ENCODE measurements at places on chromosomes 1 and 21. TPM values are rescaled to one million over a fixed set of nuclear protein-coding genes. Genes with fewer than 3 reads are reported as not detected.
A peak's percentile ranks its signal among the peaks of the same experiment; 100 is the strongest.

The GBP3 gene
- total RNA-seq = 7.6 TPM

- no peak for ATAC-seq
- H3K27me3 ChIP-seq = no peaks in the 10 kb centered on the region
- H3K4me1 ChIP-seq = peaks cover 30% of the 10 kb centered on the region
- no peak overlapping the region for H3K4me3 ChIP-seq
- no peak overlapping the region for H3K27ac ChIP-seq
Measured at GRCh38 chr1:172401477-172401876, 19.0 kb upstream of the C1orf105 start.

The PPP1R15B gene
- total RNA-seq = 71.6 TPM

DNA sequence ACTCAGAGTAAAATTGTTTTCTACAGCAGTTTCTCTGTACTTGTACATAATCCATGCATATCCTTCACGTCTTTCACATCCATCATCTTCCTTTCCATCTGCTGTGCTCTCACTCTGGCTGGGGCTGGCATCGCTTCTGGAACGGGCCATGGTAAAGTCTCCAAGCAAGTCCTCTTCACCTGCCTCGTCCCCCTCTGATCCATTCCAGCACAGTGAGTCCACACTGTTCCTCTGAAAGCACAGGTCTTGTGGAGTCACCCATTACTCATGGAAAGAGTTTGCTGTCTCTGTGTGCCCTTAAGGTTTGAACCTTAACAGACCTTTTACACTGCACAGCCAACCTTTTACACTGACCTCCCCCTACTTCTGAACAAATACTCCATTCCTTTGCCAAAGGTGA, 313.6 kb downstream of the ASTN1 start:
- H3K27ac ChIP-seq = no peak overlapping the region
- H3K36me3 ChIP-seq = no peaks in the 10 kb centered on the region
- no peak overlapping the region for H3K4me3 ChIP-seq
- no peak for ATAC-seq

- no peak overlapping the region for H3K4me3 ChIP-seq
- H3K4me1 ChIP-seq = no peaks in the 10 kb centered on the region
- H3K36me3 ChIP-seq = no peaks in the 10 kb centered on the region
- no peak for ATAC-seq
- H3K27ac ChIP-seq = no peak overlapping the region
- peaks cover 10% of the 10 kb centered on the region for H3K27me3 ChIP-seq
Measured at GRCh38 chr1:232351335-232351734, 278.6 kb downstream of the SIPA1L2 start.

DNA sequence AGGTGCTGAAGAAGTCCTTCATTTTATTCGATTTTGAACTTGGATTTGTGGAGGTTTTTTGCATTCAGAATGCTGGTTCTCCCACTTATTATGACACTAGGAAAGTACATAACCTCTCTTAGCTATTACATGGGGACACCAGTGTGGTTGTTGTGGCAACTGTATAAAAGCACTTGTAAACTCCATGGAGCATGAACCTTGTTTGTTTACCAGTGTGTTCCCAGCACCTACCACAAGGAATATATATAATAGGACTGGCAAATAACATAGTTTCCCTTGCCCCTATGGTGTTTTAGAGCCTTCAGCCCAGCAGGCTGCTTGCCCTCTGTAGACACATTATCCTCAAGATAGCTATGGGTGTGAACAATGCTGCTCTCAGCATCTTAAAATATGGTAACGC, 43.1 kb downstream of the RASSF5 start:
- peaks cover 30% of the 10 kb centered on the region for H3K4me1 ChIP-seq
- no peak for ATAC-seq
- H3K27me3 ChIP-seq = no peaks in the 10 kb centered on the region

The ANKRD35 gene
- 0.56 TPM for total RNA-seq

DNA sequence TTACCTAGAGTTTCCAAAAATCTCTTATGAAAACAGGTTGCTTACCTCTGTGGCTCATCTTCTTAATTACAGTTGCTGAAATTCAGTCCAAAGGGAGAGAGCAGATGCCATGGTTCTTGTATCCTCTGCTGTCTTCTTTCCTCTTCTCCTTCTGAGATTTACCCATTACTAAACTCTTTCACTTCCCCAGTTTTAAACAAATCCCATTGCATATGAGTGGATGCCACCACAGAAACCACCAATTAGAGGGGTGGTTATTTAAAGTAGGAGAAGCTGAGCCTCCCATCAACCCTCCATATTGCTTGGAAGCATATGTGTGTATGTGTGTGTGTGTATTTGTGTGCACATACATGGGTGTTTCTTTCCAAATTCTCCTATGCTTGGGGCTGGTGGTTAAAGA, 128.5 kb upstream of the KCNK1 start:
- H3K27me3 ChIP-seq = peaks cover 21% of the 10 kb centered on the region
- H3K36me3 ChIP-seq = no peaks in the 10 kb centered on the region
- no peak overlapping the region for H3K4me3 ChIP-seq
- H3K27ac ChIP-seq = no peak overlapping the region
- no peaks in the 10 kb centered on the region for H3K4me1 ChIP-seq

DNA sequence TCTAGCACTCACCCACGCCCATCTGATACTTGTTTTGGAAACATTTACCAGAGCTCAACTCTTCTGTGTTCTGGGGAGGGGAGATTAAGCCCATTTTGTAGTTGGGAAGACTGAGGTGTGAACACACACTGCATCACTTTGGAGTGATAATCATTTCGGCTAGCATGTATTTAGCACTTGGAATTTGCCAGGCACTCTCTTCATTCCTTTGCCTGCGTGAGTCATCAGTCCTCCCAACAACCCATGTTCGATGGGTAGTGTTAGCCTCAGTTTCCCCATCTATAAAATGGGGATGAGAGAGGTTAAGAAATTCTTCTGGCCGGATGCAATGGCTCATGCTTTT, 182.8 kb upstream of the TMEM51 start:
- H3K4me3 ChIP-seq = no peak overlapping the region
- H3K36me3 ChIP-seq = no peaks in the 10 kb centered on the region
- no peak overlapping the region for H3K27ac ChIP-seq

DNA sequence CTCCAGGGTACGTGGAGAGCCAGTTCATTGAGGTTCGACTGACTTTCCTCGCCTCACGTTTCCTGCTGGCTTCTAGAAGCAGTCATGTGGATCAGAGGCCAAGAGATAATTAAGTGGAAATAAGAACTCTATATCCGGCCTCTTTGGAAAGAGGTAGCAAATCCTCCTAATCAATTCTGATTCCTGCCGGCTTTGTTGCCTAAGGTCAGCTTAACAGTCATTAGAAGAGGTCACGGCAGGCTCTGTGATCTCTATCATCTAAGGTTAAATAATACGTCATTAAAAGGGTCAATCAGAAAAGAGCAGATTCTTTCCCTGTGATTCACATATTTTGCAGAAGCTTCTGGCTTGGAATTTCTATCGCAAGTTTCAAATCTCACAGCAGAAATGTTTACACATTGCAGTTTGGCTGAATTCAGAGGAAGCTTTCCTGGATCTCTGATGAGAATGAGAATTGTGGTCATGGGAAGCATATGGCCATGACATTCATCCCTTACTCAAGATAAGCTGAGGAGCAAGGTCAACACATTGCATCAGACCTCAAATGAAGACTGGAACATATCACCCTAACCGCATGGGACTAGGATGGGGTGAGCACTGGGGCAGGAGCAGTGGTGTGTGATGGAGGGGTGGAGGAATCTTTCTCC, 189.4 kb downstream of the PBX1 start:
- no peaks in the 10 kb centered on the region for H3K4me1 ChIP-seq
- no peak for ATAC-seq
- H3K4me3 ChIP-seq = no peak overlapping the region
- no peak overlapping the region for H3K27ac ChIP-seq
- no peaks in the 10 kb centered on the region for H3K36me3 ChIP-seq

DNA sequence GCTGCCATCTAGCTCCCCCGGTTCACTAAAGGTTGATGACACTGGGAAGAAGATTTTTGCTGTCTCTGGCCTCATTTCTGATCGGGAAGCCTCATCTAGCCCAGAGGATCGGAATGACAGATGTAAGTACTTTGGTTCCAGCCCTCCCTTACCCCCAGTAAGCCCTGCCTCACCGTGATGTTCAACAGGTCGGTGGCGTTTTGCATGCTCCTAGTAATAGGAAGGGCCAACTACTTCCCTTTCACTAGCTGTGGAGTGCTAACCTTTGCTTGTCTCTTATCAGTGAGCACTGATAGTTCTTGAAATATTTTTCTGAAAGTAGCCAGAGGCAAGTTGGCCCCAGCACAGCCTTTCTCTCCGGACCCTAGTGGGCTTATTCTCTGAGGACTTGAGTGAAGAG, 7.5 kb downstream of the RNF220 start:
- H3K4me1 ChIP-seq = no peaks in the 10 kb centered on the region
- H3K4me3 ChIP-seq = no peak overlapping the region
- peaks cover 23% of the 10 kb centered on the region for H3K27me3 ChIP-seq
- H3K27ac ChIP-seq = no peak overlapping the region
- H3K36me3 ChIP-seq = peaks cover 10% of the 10 kb centered on the region

- ATAC-seq = no peak
- H3K27ac ChIP-seq = no peak overlapping the region
- no peak overlapping the region for H3K4me3 ChIP-seq
- H3K27me3 ChIP-seq = no peaks in the 10 kb centered on the region
- no peaks in the 10 kb centered on the region for H3K4me1 ChIP-seq
Measured at GRCh38 chr1:112563341-112563740, 54.6 kb downstream of the WNT2B start.

The ZBTB17 gene
- total RNA-seq = 62.0 TPM

DNA sequence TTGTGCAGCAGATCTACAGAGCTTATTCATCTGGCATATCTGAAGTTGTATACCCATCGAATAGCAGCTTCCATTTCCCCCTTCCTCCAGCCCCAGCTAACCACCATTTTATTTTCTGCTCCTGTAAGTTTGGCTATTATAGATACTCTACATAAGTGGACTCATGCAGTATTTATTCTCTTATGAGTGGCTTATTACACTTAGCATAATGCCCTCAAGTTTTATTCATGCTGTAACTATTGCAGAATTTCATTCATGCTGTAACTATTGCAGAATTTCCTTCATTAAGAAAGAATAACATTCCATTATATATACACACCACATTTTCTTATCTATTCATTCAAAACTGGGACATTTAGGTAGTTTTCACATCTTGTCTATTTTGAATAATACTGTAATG, 30.5 kb upstream of the IFI16 start:
- no peak overlapping the region for H3K4me3 ChIP-seq
- peak overlapping the region; percentile 47 for H3K27ac ChIP-seq
- H3K36me3 ChIP-seq = peaks cover 66% of the 10 kb centered on the region
- no peak for ATAC-seq
- H3K27me3 ChIP-seq = no peaks in the 10 kb centered on the region
- H3K4me1 ChIP-seq = peaks cover 8% of the 10 kb centered on the region

GRCh38 chr1:243713470-243714186, 136.4 kb downstream of the AKT3 start:
- no peak for ATAC-seq
- no peaks in the 10 kb centered on the region for H3K36me3 ChIP-seq
- H3K4me3 ChIP-seq = no peak overlapping the region
- H3K4me1 ChIP-seq = peaks cover 14% of the 10 kb centered on the region
- H3K27me3 ChIP-seq = no peaks in the 10 kb centered on the region
- H3K27ac ChIP-seq = no peak overlapping the region

DNA sequence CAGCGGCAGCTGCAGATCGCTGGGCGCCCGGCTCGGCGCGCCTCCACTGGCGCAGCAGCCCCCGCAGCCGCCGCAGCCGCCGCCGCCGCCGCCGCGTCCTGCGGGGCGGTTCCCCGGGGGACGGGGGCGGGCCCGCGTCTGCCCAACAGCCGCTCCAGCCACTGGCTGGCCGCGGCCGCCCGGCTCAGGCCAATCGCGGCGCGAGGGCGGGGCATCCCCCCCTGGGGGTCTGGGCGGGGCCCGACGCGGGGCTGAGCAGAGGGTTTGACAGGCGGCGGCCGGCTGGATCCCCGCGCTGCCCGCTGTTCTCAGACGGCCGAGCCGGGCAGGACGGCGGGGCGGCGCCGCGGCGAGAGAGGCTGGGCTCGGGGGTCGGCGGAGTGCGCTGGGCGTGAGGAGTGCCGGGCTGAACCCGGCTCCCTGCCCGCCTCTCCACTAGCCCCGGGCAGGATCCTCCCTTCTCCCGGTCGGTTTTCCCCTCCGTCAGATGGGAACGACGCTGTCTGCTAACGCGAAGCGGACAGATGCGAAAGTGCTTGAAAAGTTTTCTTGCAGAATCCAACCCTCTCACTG, at the start of gene GLIS1:
GLIS1 (minus strand) TSS at position 56 of the 573 bp plus-strand sequence. CDS start 1,100 bp downstream, outside the sequence.
- no peaks in the 10 kb centered on the region for H3K4me1 ChIP-seq
- H3K36me3 ChIP-seq = no peaks in the 10 kb centered on the region
- H3K27me3 ChIP-seq = peaks cover 34% of the 10 kb centered on the region
- ATAC-seq = peak; percentile 92

- H3K4me3 ChIP-seq = no peak overlapping the region
- ATAC-seq = peak; percentile 92
- no peaks in the 10 kb centered on the region for H3K4me1 ChIP-seq
- H3K27ac ChIP-seq = no peak overlapping the region
Measured at GRCh38 chr1:221961532-221962292, 219.8 kb upstream of the DUSP10 start.

The HP1BP3 gene
- total RNA-seq = 223 TPM

GRCh38 chr1:171566467-171566866, 55.6 kb upstream of the MYOCOS start:
- H3K27me3 ChIP-seq = no peaks in the 10 kb centered on the region
- H3K4me3 ChIP-seq = no peak overlapping the region
- no peak overlapping the region for H3K27ac ChIP-seq
- no peaks in the 10 kb centered on the region for H3K4me1 ChIP-seq

The ATP1A2 gene
- total RNA-seq = not detected

The XCL2 gene
- not detected for total RNA-seq

The SCYL3 gene
- 16.4 TPM for total RNA-seq

The TMEM51 gene
- total RNA-seq = not detected

GRCh38 chr21:27406300-27407009, 439.6 kb upstream of the ADAMTS5 start:
- no peaks in the 10 kb centered on the region for H3K4me1 ChIP-seq
- no peak for ATAC-seq
- H3K4me3 ChIP-seq = no peak overlapping the region
- no peaks in the 10 kb centered on the region for H3K36me3 ChIP-seq

The SMCP gene
- total RNA-seq = not detected

DNA sequence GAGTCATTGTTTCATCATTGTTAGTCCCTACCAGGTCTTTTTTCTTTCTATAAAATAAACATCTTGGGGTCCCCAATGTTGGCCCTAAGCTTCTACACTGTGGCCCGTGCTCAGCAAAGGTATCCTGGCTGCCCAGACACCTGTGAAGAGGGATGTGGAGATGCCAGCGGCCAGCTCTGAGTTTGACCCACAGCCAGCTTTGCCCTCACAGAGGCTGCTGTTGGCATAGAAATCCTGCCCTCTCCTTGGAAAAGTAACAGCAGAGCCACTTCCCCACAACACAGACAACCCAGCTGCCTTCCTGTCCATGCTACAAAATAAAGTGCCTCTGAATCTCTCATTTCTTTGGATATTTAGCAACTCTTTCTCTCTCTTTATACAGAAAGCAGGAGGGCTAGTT, 6.0 kb downstream of the TRIM62 start:
- H3K36me3 ChIP-seq = no peaks in the 10 kb centered on the region
- H3K4me1 ChIP-seq = peaks cover 22% of the 10 kb centered on the region
- no peak overlapping the region for H3K27ac ChIP-seq
- H3K27me3 ChIP-seq = no peaks in the 10 kb centered on the region
- no peak for ATAC-seq
